ENCODE measurements at places on chromosomes 4 and X.

DNA sequence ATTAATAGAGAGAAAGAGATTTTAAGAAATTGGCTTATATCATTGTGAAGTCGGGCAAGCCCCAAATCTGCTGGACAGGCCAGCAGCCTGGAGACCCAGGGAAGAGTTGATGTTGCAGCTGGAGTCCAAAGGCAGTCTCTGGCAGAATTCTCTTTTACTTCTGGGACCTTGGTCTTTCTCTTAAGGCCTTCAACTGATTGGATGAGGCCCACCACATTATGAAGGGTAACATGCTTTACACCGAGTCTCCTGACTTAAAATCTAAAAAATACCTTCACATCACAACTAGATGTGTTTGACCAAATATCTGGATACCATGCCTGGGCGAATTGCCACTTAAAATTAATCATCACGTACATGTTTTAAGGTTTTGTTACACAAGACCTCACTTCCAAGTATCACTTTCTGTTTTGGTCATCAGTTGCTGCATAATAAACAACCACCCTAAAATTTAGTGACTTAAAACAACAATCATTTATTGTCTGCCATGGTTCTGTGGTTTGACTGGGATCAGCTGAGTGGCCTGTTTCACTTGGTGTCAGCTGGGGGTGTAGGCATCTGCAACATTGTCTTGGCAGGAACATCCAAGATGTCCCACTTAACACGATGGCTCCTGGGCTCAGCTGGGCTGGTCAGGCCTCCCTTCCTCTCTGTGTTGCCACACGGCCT is 3.4 kb downstream of the CD38 start:
- no peak for DNase-seq

DNA sequence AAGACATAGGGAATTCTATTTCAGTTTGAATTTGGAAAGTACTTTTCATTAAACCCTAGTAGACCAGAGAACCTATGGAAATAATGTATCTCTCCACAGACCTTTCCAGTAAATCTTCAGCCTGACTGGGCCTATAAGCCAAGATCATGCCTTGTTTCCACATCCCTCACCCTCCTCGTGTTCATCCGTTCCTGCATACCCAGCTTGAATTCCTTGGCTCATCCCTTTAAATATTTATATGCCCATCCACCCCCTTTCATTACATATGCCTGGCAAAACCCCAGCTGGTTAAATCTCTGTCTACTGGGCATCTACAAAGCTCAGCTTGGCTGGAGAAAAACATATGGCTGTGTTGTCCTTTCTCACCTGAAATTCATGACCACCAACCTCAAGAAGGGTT is 32.4 kb downstream of the SLC2A9 start:
- no peak for DNase-seq

- DNase-seq: no peak
These were observed 10.9 kb downstream of the MAD2L1 start for GRCh38 chr4:120055795-120056194.

DNA sequence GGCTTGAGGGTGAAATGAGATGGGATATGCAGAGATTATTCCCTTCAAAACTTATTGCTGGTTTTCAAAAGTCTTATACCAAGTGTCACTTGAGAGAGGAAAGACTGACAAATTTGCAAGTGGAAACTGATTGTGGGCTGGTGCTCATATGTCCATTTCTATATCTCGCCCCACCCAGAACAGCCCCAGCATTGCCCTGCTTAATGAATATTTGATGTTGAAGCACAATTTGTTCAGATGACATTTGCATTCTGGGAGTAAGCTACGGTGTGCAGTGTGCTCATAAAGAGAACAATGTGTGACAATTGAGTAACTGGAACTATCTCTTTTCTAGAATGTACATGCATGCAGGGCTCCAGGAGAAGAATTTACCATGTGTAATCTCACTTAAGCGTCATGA is 223.5 kb upstream of the TRPC5 start:
- no peak for DNase-seq

- peak; percentile 34 for DNase-seq
These were observed 37.0 kb upstream of the ATP6AP2 start for GRCh38 chrX:40543661-40544328.

DNA sequence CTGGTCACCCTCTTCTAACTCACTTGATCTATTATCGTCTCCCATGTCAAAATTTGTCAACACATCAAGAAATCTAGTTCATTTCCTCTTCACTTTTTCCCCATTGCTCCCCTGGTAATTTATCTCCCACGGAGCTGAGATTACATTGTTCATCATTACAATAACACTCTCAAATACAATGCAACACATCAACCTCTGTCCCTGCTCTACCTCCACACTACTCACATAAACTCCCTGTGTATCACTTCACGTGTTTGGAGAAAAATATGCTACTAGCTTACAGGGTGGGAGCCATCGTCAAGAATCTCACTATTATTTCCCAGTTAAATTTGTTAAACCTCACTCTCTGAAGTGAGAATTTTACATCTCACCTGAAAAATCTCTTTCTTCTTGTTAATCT is 1006.4 kb downstream of the ARAP2 start:
- DNase-seq: no peak
